Activated T-cell treated with anti-CD3 and anti-CD28 coated beads, Interleukin-2, amount 50 U/mL, for 1 hour (primary cell): ENCODE measurements at places on chromosomes 6 and 20.

DNA sequence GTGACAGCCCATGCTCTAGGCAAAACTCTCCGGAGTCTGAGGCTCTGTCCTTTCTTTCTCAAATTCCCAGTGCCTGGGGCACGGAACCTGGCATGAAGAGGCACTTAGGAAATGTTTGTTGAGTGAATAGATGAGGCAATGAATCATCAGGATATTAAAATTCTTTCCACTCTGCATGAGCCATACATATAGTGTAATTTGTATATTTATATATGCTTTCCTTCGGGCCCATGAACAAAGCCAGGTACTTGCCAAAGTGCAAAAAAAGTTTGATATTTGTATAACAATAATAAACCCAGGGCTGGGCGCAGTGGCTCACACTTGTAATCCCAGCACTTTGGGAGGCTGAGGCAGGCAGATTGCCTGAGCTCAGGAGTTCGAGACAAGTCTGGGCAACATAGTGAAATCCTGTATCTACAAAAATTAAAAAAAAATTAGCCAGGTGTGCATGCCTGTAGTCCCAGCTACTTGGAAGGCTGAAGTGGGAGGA lies 212.3 kb upstream of the ZNF217 start:
- no peak for DNase-seq

DNA sequence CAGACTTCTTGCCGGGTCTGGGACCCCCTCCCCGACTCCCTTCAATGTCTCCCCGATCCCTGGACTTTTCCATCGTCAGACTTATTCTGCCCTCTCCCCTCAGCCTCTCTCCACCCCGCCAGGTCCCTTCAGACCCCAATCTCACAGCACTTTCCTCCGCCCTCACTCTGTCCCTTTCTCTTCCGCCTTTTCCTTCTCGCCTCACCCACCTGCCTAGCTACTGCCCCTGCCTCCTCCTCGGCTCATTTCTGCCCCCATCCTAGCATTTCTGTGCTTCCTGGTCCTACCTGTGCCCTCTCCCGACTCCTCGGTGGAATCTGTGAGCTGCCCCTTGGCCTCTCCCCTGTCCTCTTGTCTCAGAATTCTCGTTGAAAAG lies 616 bp downstream of the CHMP4B start:
- peak; percentile 39 for DNase-seq

DNA sequence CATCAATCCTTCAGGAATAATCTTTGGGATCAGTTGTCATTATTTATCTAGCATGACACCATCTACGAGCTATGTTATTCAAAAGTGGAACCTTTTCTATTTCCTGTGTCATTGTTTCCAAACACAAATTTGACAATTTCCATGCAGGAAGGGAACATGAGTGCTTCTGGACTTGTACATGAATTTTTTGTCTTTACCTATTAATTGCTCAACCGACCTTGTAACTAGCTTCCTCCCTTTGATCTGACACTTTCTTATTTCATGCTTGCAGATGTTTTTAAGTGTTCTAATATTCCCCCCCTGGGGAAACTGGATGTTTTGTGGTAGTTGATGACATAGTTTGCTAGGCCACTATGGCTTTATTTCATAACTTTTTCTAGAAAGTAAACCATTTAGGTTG lies 139.4 kb downstream of the BMP2 start:
- DNase-seq = no peak

DNA sequence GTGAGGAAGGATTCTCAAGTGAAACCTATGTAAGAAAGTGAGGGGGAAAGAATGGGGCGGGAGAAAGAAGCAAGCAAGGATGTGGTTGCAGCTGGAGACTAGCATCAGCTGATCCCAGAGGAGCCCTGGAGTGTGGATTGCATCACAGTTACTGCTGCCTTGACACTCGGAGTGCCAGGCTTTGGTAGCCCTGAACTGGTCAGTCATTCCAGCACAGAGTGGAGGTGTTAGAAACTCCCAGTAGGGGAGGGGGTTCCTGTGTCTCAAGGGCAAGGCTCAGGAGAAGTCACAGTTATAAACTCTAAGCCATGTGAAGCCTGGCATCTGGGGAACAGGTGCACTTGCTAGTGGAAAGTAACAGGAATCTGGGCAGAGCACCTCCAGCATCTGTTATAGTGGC lies 23.5 kb downstream of the SNAP25 start:
- no peak for DNase-seq

GRCh38 chr20:8205996-8206395 lies 73.9 kb downstream of the PLCB1 start:
- no peak for DNase-seq

GRCh38 chr6:56440551-56440981 lies 193.2 kb upstream of the COL21A1 start:
- no peak for DNase-seq

- DNase-seq = no peak
Measured at GRCh38 chr6:129207832-129208231, 324.9 kb downstream of the LAMA2 start.

DNA sequence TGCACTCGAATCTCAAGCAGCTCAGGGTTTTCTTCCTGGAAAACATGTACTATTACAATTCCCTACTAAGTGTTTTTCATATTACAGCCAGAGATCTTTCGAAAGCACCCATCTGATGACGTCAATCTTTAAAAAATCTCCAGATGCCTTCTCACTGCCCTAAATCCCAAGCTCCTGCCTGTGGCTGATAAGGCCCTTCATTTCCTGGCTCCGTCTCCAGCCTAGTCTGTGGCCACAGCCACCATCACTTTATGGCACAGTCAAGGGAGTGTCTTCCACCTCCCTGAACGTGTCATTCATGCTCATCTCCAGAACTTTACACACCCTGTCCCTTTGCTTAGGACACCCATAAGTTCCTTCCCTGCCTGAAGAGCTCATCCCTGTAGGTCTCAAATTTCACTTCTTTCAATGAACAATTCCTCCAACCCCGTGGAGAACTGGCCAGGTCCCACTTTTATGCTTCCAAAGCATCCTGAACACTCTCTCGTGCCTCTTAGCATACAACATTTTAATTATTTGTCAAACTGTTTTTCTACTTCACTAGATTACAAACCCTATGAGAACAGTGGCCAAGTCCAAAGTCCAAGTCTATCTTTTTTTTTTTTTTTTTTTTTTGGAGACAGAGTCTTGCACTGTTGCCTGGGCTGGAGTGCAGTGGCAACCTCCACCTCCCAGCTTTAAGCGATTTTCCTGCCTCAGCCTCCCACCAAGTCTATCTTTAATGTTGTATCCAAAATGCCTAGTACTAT lies 106.1 kb upstream of the AGPAT4 start:
- DNase-seq = no peak

DNA sequence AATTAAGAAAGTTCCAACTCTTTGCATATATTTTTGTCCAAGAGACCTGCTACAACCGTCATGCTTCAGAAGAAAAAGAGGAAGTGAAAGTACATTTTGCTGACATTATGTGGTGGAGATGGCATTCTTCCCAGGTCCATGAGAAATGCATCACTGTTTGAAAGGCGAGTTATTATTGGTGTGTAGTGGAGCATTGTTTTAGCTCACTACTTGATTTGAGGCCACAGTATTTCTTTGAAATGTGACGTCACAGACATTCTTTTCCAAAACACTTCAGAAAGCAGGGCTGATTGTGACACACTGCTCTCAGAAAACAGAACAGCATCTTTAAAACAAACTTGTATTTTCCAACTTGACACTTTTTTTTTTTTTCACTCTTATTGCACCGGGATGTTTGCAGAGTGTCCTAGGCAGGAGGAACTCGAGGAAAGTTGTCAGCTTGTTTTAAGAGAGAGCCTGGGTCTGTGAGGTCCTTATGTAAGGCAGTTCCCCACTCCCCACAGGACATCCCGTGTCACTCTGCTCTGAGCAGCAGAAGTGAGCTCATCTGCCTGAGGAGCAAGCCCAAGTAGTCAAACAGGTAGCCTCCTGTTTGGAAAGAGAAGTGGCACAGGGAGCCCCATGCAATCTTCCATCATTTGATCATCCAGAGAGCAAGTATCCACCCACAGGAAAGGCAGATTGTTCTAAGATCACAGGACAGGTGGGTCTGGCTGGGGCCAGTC lies 1.1 kb downstream of the SPTLC3 start:
- no peak for DNase-seq

DNA sequence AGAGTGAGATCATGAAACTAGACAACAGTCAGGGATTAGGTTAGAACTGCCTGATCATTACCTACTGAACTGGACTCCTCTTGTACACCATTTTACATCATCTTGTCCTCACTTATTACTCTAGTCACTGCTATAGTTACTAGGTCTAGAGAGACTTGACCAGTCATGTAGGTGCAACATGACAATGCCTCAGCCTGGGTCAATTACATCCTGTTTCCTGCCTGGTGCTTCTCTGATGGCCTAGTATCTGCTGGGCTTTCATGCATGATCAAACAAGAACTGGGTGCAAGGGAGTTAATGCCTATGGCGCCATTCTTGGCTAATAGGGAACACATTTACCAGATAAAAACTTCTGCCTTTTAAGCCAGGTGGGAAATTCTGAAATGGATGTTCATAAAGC lies 39.2 kb upstream of the MMS22L start:
- no peak for DNase-seq

DNA sequence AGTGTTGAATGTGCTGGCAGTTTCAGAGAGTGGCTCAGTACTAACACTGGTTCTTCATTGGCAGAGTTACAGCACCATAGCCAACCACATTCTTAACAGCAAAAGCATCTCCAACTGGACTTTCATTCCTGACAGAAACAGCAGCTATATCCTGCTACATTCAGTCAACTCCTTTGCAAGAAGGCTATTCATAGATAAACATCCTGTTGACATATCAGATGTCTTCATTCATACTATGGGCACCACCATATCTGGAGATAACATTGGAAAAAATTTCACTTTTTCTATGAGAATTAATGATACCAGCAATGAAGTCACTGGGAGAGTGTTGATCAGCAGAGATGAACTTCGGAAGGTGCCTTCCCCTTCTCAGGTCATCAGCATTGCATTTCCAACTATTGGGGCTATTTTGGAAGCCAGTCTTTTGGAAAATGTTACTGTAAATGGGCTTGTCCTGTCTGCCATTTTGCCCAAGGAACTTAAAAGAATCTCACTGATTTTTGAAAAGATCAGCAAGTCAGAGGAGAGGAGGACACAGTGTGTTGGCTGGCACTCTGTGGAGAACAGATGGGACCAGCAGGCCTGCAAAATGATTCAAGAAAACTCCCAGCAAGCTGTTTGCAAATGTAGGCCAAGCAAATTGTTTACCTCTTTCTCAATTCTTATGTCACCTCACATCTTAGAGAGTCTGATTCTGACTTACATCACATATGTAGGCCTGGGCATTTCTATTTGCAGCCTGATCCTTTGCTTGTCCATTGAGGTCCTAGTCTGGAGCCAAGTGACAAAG lies 17.0 kb upstream of the ADGRF4 start:
- no peak for DNase-seq

- no peak for DNase-seq
Measured at GRCh38 chr20:63129991-63130657, 85.8 kb downstream of the YTHDF1 start.

GRCh38 chr6:21051777-21052176 lies 517.5 kb downstream of the CDKAL1 start:
- DNase-seq = no peak

GRCh38 chr6:45843848-45844521 lies 171.7 kb downstream of the CLIC5 start:
- no peak for DNase-seq

DNA sequence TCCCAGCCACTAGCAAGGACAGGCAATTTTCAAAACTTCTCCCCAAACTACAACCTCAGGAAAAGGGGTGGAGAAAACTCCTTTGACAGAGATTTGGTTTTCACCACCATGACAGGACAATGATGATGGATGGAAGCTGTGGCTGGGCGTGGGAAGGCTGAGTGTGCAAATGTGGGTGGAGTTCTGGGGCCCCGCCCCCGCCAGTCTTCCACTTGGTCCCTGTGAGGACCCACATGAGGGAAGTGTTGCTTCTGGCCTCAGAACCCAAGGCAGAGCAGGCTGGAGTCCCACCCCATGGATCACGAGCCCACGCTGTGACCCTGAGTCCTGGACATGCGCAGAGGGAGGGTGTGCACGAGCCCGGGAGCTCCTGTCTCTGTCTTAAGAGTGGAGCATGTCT lies 21.5 kb upstream of the MRGBP start:
- no peak for DNase-seq

GRCh38 chr6:1774226-1774915 lies 164.7 kb downstream of the FOXC1 start:
- DNase-seq = no peak

- DNase-seq = no peak
Measured at GRCh38 chr6:74609871-74610270, 596.0 kb downstream of the COL12A1 start.

DNA sequence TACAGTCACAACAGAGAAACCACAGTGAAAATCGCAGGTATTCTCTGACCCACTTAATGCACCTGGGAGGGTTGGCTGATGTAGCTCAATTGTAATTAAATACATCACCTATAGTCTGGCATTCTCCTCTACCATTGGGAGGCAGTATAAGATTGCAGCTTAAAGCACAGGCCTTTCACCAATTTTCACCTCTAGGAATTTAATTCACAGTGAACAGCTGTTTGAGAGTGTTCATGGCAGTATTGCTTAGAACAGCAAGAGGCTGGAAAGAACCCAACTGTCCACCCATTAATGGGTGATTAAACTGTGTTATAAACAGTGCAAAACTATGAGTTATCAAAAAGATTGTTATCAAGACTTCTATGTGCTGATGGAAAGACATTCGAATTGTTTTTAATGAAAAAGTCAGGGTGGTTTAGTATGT lies 2.0 kb downstream of the EDEM2 start:
- DNase-seq = no peak

- DNase-seq = no peak
Measured at GRCh38 chr6:117384659-117385058, 41.1 kb downstream of the ROS1 start.

- DNase-seq = no peak
Measured at GRCh38 chr6:144195671-144196270, 45.5 kb downstream of the STX11 start.

GRCh38 chr6:11232770-11233626 lies 530 bp upstream of the NEDD9 start:
- DNase-seq = no peak

DNA sequence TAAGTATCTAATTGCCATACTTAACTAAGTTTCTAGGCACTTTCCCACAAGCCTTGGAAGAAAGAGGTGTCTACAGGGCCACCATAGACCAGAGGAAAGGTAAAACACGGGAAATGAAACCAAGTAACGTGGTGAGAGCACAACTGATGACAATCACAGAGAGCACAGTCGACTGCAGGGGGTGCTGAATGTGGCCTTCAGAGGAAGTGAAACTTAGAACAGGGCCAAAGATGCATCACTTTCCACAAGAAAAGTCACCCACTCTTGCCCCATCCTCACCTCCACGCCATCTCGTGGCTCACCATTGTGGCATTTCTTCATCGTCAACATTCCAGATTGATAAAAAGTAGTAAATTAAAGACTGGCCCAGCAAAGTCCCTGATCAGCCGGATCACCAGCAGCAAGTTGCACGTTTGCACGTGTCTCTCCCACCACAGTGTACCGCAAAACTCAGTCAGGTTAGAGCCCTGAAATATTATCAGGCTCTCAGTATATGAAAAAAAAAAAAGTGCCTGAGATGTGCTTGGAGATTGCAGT lies 31.4 kb downstream of the HIVEP2 start:
- peak; percentile 67 for DNase-seq

GRCh38 chr20:44460795-44461141 lies 14.9 kb upstream of the TTPAL start:
- DNase-seq = no peak
